ENCODE measurements at places on chromosomes 5 and 9.

DNA sequence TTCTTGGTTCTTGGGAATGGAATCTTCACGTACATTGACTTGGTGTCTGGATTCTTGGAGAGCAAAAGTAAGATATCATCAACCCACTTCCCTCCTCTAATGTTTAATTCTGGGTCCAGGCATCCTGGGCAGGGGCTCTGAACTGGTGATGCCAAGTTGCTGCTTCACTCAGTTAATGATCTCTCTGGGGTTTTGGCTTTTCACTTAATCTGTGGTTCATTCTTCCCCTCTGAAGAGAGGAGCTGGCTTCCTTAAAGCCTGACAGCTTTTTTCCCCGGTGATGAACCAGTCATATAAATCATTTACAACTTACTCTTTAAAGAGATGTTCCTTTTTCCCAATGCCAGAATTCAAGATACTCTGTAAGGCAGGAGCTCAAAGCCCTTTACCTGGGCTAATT lies 65.9 kb downstream of the ARHGAP26 start:
- DNase-seq = no peak

DNA sequence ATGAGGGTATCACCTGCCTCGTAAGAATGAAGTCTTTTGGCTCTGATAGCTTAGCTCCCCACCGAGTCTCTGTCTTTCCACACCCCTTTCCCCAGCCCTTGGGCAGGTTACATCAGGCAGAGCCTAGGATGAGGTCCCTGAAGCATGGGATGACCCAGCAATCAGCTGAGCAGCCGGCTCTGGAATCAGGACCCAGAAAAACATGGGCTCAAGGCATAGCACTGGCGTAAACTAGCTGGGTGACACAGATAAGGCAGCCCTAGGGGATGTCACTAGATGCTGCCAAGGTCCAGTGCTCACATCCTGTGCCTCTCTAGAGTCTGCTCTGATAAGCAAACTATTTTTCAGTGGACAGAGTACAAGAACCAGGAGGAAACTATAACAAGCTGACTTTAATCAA lies 26.6 kb downstream of the IDNK start:
- DNase-seq = no peak

DNA sequence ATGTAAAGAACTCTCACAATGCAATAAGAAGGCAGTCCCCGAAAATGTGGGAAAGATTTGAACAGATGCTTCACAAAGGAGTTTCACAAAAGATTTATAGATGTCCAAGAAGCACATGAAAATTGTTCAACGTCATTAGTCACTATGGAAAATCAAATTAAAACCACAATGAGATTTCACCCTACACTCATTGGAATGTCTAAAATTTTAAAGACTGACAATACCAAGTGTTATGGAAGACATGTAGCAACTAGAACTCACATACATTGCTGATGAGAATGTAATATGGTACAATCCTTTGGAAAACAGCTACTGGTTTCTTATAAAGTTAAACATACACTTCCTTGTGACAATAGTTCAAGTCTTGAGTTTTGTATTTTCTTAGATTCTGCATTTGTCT lies 11.0 kb upstream of the RECK start:
- no peak for DNase-seq

DNA sequence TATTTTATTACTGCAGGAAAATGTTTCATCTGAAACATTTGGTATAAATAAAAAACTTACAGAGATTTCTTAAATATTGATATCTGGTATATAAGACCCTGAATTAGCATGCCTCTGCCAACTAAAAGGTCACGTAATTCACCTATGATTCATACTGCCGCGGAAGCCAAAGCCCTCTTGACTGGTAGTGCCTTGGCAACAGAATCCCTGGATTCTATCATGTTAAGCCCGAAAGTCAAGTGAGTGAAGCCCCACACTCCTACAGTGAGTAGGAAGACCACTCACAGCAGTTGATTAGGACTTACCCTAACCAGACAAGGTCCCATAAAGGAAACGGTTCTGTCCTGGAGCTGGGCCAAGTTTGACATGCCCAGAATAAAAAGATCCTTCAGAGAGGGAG lies 175.6 kb upstream of the NREP start:
- DNase-seq = no peak
